Activated naive CD4-positive, alpha-beta T cell treated with anti-CD3 and anti-CD28 coated beads for 36 hours (primary cell): ENCODE measurements at places on chromosomes 1 and 21.

- DNase-seq, result no peak
These were observed 24.2 kb downstream of the TNFRSF9 start for GRCh38 chr1:7916501-7916830.

- peak; percentile 53 for DNase-seq
These were observed 553 bp downstream of the TTC3 start for GRCh38 chr21:37073417-37074196.

DNA sequence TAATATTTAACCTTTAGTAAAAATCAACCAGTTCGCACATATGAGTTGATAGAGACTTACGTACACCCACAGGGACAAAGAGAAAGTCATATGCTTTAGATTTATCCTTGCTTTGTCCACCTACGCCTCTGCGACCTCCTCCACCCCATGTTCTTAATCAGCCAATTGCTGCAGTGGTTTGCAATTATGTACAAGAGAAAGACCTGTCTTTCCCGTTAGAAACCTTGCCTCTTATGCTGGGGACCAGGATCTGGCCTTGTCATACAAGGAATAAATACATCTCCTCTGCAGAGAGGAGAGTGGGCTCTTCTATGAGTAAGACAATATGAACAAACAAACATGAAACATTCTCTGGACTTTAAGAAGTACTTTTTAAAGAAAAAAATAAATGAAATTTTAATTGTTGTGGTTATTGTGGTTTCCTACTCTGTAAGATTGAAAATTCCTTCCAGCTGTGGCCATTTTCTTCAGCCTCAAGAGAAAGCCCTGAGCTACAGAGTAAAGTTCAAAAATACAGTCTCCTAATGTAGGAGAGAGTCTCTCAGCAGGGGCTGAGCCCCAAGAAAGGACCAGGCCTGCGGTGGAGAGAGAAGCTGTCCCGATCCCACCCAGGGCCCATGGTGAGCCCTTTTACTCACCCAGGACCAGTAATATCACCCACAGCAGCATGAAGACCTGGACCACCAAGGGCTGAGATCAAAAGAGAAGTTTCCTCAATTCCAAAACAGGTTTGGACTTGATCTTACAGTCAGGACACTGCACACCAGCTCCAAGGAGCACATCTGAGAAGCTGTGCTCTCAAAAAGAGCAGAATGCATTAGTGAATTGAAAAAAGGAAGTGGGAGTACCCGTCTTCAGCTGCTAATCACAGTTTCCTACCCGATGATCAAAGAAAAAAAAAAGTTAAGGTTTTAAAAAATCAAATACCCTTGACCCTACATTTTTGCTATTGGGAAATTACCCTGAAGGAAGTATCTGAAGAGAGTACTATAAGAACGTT, at the start of gene FCRL5:
TSS of gene FCRL5 (minus strand) at position 822 of the 1,000 bp plus-strand sequence. CDS start at position 669, 153 bp downstream.
- no peak for DNase-seq

DNA sequence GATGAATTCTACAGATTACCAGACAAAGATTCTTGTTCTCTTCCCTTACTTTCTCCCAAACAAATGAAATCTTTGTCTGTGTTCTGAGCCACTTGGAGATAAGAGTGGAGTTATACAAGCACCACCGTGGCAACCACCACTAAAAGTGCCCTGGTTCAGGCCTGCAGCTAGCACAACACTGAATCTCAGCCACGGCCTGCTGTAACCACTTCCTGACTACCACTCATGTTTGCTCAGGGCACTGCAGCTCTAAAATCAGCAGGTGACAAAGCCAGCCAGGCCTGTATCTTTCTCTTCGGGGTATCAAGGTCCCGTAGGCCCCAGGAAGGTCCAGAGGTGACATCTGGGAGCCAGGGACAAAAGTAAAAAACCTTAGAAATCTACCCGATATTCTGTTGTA, 3.2 kb upstream of the OR2T6 start:
- DNase-seq, result peak; percentile 21

DNA sequence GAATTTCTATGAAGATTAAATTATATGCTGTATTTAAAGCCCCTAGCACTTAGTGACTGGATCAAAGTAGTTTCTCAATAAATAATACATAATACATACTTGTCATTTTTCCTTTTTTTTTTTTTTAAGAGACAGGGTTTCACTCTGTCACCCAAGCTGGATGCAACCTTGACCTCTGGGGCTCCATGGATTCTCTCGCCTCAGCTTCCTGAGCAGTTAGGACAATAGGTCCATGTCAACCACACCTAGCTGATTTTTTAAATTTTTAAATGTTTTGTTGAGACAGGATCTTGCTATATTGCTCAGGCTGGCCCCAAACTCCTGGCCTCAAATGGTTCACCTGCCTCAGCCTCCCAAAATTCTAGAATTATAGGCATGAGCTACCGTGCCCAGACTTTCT, 5.9 kb downstream of the ACADM start:
- no peak for DNase-seq

GRCh38 chr21:37626320-37626719, 259.7 kb downstream of the DYRK1A start:
- no peak for DNase-seq

DNA sequence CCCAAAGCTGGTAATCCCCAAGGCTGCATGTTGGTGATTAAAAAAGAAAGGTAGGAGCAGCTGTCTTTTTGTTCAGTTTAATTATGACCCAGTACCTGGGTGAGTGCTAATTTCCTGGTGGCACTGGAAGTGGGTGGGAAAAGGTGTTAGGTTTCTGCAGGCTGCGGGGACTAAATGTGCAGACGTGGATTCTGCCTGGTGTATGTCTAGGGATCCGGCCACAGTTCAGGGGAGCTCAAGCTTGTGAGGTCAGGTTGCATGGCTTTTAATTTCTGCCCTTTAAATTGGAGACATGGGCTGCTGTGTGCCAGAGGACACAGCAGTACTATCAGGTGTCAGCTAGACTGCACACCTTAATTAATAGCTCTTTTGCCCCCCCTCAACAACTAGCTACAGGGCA, 20.3 kb upstream of the TBX19 start:
- no peak for DNase-seq

GRCh38 chr1:182145441-182145840, 83.9 kb upstream of the ZNF648 start:
- DNase-seq, result no peak

DNA sequence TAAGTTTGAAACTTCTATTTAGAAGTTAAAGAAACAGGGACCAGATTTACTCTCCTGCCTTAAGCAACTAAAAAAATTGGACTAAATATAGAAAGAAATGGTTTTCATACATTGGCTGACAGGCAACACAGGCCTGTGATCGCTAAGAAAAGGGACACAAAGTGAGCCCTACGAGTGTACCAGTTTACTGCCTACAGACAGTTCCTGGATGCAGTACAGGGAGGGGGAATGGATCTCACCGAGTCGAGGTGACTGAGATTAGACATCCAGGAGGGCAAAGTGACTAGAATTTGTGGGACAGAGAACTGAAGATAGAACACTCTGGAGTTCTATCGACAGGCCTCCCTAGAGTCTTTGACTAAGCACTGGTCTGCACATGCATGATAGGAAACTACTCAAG, 16.0 kb downstream of the PHC2 start:
- DNase-seq, result no peak

DNA sequence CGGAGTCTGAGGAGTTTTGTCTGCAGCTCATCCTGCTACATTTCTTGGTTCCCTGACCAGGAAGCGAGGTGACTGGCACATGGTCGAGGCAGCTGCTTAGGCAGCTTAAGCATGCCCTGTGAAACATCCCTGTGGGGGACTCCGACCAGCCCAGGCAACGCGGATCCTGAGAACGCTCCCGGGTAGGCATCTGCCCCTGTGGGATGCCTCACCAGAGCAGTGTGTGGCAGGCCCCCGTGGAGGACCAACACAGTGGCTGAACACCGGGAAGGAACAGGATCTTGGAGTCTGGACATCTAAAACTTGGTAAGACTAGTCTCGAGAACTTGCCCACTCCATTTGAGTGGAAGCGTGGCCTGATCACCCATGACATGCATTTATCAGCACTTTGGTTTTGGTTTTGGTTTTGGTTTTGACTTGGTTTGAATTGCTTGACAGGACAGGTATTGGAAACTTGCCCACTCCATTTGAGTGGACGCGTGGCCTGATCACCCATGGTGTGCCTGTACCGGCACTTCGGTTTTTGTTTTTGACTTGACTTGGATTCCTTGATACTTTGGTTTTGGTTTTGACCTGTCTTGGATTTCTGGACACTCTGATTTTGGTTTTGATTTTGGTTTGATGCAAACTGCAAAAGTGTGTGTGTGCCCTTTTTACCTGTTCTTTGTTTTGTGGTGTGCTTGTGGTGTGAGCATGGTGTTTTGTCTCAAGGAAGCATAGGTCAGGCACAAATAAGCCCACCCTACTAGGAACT, 12.2 kb upstream of the NEK2 start:
- DNase-seq, result no peak

- peak; percentile 7 for DNase-seq
These were observed 352 bp downstream of the KCNK1 start for GRCh38 chr1:233614173-233614742.

DNA sequence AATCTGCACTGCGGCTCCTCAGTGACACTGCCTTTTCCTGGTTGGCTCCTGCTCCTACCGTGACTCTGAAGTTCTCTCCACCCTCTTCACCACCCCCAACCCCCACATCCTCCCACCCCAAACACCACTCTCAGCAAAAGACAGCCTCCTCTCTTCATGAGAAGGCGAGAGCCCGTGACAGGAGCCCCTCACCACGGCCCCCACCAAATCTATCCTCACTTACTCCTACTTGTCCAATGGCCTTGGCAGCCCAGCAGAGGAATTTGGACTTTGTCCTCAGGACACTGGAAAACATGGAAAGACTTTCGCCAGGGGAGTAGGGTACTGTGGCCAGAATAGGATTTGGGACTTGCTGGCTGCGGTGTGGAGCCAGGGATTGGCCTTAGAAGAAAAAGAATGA, 6.9 kb downstream of the TMEM125 start:
- no peak for DNase-seq
